Activated gamma-delta T cell treated with Interleukin-2 at 50 U/mL for 16 hours (primary cell): ENCODE measurements at places on chromosomes 16 and 17.

DNA sequence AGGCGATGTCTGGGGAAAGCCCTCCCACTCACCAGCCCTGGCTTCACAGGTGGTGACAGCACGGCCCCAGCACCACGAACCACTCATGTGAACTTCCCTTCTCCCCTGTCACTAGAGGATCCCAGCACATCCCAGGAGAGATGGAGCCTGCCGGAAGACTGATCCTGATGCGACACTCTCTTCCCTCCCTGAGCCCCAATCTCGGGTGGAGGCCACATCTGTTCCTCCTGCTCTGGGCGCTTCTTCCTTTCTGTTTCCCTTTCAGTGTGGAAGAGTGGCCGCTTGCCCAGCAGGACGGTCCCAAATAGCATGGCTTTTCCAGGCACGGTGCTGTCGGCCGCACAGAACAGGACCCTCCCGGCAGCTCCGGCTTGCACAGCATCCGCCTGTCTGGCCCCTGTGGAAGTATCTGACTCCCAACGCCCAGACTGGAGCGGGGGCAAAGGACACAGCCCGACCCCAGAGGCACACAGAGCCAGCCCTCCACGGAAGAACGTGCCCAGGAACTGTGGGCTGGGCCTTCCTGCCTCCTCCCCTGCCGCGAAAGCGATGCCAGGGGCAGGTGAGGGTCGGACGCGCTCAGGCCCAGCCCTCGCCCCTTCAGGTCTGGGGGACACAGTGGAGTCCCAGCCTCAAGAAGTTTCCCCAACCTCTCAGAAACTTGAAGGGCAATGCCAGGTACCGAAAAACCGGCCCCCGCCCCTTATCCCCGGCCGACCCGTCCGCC is 37.6 kb downstream of the CBFA2T3 start:
- no peak for DNase-seq

DNA sequence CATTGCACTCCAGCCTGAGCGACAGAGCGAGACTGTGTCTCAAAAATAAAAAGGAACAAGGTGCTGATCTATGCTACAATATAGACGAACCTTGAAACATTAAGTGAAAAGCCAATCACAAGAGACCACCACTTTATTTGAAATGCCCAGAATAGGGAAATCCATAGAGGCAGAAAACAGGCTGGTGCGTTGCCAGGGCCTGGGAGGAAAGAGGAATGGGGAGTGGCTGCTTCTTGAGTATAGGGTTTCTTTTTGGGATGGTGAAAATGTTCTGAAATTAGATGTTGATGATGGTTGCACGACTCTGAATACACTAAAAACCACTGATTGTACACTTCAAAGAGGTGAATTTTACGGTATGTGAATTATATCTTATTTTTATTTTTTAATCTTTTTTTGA is 20.3 kb upstream of the GLIS2 start:
- no peak for DNase-seq

DNA sequence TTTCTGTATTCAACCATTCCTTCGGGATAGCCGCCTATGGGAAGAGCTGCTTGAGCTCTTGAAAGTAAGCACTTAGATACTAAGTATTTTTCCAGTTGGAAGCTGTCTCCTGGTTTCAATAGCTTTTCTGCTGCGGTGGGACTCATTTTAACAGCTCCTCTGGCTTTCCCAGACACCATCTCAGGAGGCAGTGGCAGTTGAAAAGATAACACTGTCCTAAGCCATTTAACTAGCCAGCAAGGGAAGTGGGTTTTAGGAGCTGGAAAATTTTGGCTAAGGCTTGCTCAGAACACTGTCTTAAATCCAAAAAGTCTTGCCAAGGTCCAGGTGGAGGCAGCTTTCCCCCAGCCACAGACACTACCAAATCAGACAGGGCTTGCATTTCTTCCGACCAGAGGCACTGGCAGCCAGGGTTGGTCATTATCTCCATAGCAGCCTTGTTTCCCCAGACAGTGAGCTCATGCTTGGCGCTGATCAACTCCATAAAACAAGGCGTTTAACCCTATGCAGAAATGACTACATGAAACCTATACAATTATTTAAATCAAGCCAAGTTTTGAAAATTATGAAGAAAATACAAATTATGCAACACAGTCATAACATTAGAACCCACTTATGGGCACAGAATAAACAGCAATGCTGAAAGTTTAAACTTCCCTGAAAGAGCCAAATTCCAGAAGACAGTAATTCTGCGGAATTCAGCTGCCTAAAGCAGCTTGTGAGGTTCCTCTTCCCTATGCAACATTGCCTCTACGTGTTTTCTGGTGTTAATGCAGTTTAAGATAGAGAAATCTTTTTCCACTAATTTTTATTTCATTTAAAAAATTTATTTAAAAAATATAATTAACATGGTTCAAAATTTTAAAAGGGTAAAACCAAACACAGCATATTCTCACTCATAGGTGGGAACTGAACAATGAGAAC is 25.0 kb downstream of the GABARAPL2 start:
- DNase-seq = no peak

DNA sequence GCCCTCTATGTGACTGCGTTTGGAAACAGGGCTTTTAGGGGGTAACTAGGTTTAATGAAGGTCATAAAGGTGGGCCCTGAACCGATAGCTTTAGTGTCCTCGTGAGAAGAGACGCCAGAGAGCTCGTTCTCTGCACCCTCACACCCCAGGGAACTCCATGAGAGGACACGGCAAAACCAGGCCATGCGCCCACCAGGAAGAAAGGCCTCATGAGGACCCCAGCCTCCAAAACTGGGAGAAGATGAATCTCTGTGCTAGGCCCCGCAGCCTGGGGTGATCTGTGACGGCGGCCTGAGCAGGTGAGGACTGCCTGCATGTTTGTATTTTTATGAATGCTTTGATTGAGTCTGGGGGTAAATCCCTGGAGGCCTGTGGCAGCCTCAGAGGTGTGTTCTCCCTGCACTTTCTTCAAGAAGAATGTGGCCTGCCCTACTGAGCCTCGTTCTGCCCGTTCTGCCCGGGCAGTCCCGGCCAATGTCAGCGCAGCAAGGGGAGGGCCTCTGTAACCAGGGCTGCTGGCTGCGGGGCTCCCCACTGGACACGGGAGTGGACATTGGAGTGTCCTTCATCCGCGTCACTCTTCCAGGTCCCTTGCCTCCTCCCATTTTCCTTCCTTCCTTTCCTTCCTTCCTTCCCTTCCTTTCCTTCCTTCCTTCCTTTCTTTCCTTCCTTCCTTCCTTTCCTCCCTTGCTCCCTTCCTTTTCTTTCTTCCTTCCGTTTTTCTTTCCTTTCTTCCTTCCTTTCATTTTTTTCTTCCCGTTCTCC is 6.8 kb upstream of the RNF213 start:
- DNase-seq = no peak

GRCh38 chr17:67435122-67435521 is 58.0 kb downstream of the PITPNC1 start:
- peak; percentile 63 for DNase-seq

DNA sequence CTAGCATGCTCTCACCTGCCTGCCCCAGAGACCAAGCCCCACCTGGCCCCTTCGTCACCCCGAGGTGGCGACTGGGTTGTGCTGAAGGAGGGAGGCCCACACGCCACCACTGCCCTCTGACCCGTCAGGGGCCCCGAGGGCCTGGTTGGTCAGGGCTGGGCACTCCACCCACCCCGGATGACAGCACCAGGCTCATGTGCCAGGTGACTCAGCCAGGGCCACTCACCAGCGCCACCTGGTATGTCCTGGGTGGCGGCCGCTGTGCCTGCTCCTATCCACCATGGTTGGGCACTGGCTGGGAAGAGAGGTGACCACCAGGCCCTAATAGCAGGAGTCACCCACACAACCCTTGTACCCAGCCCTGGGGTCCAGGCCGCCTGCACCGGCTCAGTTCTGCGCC is 68.9 kb downstream of the JPH3 start:
- no peak for DNase-seq

DNA sequence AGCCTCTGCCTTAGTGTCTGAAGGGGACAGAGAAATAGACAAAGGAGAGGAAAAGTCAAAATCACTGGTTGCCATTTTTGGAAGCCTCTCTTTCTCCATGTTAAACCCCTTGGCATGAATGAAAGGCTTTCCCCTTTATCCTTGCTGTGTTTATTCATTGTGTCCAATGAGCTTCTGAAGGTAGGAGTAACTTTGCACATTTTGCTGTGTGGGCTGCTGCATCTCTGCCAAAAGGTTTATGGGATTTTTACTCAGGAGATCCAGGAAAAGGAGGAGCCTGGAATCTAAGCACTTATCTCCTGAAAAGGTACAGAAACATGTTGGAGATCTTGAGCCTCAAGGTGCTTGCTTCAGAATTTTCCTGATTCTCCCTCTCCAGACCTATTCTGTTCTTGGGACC is 3.9 kb downstream of the CNTROB start:
- no peak for DNase-seq

DNA sequence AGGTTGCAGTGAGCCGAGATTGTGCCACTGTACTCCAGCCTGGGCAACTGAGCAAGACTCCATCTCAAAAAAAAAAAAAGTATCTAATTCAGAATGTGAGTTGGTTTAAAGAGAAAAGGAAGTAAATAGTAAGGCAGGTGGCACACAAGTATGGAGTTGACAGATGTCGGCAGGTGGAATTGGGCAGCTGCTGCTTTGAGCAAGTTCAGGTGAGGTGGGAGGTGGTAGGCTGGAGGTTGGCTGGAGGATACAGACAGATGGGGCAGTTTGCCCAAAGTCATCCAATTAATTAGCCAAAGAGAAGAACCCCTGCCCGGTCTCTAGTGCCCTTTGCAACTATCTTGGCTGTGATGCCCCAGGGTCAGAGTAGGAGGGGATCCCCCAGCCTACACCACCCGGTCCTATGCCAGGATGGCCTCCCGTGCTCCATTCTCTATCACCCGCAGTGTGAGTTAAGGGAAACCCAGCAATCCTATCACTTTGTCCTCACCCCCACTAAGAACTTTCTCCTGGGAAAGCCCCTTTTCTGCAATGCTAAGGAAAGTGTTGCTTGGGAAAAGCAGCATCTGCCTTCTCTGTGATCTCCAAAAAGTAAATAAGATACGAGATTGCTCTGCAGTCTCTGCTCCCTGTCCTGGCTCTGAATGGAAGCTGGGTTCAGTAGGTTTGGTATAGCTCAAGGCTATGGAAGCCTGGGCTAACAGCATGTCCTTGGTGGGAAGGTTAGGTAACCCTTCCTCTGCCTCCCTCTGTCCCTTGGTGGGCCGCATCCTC is 32.2 kb downstream of the SLC12A3 start:
- DNase-seq = no peak

DNA sequence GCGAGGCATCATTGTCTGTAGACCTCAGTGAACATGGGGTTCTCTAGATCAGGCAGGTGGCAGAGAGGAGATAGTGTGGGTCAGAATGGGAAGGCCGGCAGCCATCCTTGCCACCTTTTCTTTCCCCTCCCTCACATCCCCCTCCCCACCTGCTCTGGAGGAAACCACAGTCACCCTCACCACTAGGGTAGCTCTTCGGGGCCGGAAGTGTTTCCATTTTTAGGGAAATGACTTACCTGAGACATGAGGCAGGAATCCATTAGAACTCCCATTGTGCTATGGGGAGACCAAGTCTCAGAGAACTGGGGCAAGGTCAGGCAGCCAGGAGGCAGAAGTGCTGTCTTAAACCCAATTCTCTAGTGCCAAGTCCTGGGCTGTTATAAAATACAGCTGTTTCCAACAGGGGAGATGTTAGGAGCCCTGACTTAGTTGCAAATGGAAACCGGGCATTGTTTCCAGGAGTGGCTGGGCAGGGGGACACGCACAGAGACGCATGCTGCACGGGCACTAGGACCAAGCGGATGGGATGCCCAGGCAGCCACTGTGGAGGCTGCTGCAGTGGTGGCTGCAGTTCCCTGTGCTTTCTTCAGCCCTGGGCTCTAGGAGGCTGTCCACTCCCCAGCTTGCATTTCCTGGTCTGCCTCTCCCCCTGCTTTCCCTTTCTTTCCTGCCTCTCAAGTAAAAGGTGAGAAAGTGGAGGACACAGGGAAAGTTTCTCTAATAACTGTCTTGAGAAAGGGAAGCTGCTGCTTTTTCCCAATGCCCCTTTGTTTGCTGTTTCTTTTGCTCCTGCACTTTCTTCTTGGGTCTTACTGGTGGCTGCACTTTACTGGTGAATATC is 2.8 kb downstream of the HAS3 start:
- DNase-seq = no peak

GRCh38 chr16:71572497-71573116 is 4.3 kb downstream of the TAT start:
- no peak for DNase-seq

DNA sequence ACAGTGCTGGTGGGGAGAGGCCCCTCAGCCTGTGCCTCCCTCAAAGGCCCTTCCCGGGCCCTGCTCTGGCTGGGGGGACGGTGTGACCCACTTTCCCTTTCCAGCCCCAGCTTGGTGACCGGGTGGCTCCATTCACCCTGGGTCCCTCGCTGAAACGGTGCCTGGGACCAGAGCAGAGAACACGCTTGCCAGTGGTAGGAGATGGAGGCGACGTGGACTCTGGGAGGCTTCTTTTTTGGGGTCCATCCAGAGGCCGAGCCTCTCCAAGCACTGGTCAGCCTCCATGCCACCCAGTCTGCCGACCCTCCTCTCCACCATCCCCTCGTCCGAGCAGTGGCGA is 7.7 kb downstream of the CENPX start:
- no peak for DNase-seq

DNA sequence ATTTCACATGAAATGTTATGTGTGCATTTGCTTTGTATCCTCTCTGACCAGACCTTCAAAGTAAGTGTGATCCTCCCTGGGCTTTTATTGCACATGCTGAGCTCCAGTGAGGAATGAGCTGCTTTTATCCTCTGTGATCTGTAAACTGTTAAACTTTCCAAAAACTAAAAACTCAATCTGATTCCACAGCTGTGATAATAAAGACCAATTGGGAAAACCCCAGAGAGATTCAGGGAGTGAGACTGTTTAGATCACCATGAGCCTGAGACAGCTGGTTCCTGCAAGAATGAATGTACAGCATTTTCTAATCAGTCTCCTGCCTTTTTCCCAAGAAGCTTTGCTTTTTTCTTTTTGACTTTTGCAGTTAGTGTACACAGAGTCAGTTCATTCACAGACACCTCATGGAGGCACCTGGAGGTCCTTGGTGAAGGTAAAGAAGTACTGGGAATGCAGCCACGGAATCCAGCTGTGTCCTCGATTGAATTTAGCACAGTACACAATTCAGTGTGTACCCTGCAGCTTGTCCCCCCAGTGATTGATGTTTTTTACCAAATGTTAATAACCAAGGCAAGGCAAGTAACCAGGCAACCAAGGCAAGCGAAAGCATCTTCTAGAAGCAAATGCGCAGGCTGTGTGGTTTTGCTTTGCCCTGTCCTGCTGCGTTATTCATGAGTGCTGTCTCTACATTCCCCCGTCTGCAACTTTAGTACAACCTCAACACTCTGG is 182.6 kb downstream of the LGALS9B start:
- DNase-seq = no peak

GRCh38 chr17:76585649-76586593 is at the start of gene ST6GALNAC2:
ST6GALNAC2 (minus strand) TSS chr17:76585860; CDS start chr17:76585808, 52 bp downstream.
- DNase-seq = peak; percentile 36

GRCh38 chr16:7303052-7303610 is 29.5 kb upstream of the RBFOX1 start:
- no peak for DNase-seq

DNA sequence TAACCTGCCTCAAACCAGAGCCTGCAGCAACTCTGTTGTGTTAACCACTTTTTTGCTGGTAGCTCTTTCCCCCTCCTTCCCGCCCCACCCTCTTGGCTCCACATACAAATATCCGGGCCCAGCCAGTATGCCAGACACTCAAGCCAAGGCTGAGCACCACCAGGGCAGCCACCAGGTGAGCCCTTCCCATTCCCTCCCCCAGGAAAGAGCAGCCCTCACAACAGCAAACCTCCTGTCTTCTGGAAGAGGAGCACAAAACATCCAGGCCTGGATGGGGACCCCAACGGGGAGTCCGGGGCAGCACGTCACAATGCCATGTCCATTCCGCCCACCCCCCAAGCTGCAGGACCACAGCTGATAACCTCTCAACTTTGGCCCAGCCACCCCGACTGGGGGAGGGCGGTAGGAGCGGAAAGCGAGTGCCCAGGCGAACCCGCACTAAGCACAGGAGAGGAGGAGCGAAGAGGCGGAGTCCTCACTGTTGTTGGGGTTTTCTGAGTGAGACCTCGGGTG is 757 bp downstream of the ORMDL3 start:
- peak; percentile 64 for DNase-seq
